B cell (primary cell): ENCODE measurements at places on chromosomes 12 and 14. TPM values are rescaled to one million over a fixed set of nuclear protein-coding genes. Genes with fewer than 3 reads are reported as not detected.

SERPINA12 gene
- total RNA-seq: not detected in 2 replicates

MNAT1 gene
- 23.7 and 28.2 TPM in 2 replicates for total RNA-seq

GLIPR1L2 gene
- total RNA-seq: 0.46 and 0.91 TPM in 2 replicates

FGF23 gene
- total RNA-seq: not detected in 2 replicates

MFAP5 gene
- 0.94 TPM in 1 of 2 replicates, not detected in the other for total RNA-seq

CMTM5 gene
- not detected in 2 replicates for total RNA-seq

RNF212B gene
- not detected in 2 replicates for total RNA-seq

FANCM gene
- 14.0 and 15.5 TPM in 2 replicates for total RNA-seq

NKX2-1 gene
- not detected in 2 replicates for total RNA-seq

VCPKMT gene
- 22.8 and 27.1 TPM in 2 replicates for total RNA-seq

PTPRB gene
- not detected in 2 replicates for total RNA-seq

WDHD1 gene
- total RNA-seq: 6.2 and 6.5 TPM in 2 replicates
